ENCODE measurements at places on chromosomes 6 and 20.
A peak's percentile ranks its signal among the peaks of the same experiment; 100 is the strongest.

DNA sequence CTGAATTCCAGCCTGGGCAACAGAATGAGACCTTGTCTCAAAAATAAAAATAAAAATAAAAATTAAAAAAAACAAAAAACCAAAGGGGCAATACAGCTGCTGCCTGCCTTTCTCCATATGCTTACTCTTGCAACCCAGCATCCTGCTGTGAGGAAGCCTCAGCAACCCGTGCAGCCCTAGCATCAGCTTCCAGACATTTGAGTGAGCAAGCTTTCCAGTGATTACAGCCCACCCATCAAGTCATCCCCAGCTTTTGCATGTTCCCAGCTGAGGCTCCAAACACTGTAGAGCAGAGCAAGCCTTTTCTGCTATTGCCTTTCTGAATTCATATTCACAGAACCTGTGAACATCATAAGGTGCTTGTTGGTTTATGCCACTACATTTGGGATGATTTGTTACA lies 93.8 kb downstream of the SASH1 start:
- no peak for DNase-seq

DNA sequence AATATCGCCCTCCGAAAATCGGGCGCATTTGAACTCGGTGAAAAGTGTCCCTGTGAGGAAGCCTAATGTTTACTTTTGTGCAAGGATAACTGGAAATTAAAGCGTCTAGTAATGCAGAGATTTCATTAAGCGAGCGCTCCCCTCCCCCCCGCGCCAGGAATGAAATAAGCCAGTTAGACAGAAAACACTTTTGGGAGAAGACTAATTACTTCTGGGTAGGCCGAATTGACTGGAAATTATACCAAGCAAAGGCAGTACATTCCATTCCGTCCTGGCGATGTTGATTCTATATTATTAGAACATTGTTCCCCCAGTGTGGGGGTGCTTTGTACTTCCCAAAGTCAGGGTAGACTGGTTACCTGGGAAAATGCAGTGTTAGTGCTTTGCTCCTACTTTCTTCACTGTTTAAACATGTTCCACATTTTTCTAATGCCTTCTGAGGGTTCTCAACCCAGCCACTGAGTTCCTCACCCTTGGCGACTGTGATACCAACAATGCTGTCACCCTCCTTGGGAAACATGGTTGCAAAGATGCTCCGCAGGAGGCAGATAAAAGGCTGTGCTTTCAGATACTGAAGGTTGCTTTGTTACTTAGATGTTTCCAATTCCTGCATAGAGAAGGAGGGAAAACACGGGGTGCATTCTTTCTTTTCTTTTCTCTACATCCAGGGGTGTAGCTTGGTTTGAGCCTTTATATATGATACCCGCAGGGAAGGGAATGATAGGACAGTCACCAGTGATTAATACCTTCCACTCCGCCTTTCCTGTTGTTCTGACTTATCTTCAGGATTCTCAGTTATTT lies 2.6 kb downstream of the GJA1 start:
- no peak for DNase-seq

DNA sequence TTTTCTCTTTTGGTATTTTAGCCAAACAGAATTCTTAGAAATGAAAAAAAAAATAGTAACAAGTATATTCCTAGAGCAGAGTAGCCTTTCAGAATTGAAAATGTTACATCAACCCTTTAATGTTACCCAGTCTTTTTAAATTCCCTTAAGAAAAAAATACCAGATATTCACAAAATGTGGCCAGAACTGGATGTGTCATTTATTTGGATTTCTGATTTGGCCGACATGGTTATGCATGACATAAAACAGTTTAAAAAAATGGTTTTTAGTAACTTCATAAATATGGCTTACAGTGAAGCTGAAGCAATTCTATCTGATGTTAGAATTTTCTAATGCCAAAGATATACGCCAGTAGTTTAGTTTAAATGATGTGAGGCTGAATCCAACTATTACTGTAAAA lies 112.0 kb downstream of the ATXN1 start:
- no peak for DNase-seq

DNA sequence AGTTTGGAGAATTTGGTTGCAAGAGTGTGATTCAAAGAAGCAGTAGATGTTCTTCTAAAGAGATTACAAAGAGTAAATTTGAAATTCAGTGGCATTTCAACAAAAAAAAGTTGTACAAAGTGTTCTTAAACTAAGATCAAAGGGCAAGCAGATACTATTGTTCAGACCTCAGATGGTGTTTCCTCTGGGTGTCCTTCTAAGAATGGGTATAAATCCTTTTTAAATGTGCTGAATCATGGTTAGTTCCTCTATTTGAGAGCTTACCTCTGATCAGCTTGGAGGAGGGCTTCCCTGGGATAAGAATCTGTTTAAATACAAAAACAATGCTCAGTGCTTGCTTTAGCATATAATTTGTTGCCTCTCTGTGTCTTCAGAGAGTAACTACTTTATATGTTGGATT lies 6.3 kb downstream of the BMP6 start:
- DNase-seq: no peak

DNA sequence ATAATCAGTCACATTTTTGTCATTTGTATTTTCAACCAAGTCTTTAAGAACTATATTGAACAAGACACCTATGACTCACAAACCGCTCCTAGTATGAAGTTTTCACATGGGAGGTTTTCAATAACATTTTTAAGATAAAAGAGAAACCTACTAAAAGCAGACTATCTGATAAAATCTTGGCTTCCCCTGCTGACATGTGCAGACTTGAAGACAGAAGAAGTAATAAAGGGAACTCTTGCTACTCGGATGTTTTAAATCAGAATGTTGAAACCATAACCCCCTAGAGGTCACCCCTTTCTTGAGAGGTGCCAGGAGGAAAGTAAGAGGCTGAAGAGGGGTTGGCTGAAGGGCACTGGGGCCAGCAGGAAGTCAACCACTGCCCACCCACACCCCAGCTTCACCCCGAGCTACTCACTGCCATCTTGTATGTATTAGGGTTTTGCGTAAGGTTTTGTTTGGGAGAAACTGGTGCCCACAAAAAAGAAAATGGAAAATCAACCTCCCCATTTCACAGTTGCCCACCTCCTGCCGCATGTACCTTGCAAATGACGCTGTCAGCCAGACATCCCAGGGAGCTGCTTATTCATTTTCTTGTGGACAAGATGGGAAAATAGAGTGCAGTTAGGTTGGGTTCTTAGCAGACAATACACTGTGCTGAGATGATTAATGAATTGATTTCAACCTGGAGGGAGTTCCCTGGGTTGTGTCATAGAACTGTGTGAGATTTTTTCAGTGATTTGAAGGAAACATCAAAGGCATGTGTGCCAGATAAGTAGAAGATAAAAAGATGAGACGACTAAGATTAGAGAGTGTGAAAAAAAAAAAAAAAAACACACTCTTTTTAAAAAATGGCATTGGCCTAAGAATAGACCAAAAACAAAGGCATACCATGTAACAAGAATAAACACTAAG lies 83.2 kb upstream of the TAB2 start:
- DNase-seq: peak; percentile 67

DNA sequence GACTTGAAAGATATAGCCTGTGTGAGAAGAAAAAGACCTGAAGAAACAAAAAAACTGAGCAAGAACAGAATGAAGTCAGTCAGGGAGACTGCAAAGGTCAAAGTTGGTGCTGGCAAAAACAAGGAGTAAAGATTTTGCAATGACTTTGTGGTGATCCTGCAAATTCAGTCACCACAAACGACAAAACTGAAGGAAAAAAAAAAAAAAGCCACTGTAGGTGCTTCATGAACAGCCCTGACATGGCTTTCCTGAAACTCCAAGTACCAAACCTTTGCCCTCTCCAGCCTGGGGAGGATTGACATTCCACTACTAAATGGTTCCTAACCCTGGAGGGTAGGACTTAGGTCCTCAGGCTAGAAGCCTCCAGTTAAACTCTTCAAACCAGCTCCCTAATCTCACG lies 114.7 kb upstream of the BEND3 start:
- no peak for DNase-seq

DNA sequence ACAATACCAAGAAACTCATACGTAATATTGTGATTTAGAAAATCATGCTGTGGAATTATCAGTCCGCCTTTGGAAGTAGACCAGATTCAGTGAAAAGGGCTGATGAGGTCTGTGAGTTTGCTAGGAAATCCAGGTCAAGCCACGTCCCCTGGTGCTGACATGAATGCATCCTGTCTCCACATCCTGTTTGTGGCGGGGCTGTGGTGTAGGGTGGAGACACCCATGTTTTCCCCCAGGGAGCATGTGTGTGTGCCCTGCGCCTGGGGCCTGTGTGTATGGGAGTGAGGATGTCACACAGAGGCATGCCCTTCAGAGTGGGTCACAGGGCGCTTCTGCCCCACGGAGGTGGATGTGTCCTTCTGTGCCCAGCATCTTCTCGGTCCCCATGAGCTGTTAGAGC lies 109.1 kb downstream of the SASH1 start:
- DNase-seq: peak; percentile 53

DNA sequence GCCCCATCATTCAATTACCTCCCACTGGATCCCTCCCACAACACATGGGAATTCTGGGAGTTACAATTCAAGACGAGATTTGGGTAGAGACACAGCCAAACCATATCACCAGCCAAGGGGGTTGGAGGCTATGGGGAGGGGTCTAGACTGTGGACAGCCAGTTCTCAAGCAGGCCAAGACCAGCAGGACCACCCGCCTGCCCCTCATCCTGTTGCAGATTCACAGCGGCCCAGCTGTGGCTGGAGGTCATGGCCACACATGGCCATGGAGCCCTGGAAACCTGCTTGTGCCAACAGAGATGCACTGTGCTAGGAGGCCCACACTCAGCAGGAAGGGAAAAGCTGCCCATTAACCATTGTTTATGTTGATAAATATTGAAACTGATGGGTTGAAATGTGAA lies 240.5 kb downstream of the TTLL2 start:
- no peak for DNase-seq

GRCh38 chr20:39532205-39532604 lies 570.1 kb downstream of the DHX35 start:
- DNase-seq: no peak

DNA sequence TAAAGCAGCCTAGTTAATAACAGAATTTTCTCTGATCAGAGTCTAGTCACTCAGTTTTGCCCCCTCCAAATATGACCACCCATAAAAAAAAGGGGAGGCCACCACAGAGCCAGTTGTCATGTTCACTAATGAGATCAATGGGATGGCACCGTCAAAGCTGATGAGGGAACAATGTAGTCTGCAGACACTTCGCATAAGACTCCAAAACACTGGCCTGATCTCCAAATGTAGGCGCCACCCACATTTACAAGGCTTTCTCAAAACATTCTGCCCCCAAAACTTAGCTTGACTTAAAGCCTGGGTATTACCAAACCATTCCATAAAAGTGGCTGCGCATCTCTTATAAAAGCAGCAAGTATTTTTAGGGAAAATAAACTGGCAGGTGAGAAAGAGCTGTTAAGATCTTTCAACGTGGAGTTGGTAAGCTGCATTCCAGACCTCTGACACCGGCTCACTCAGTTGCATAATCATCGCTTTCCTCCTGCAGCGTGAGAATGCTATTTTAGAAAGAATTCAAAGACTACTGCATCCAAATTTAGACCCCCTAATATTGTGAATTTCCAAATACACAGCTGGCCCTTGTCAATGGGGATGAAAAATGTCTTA lies 59.3 kb downstream of the TBC1D7 start:
- no peak for DNase-seq

- no peak for DNase-seq
These were observed 952.6 kb upstream of the MAP3K7 start for GRCh38 chr6:91539456-91539855.
